Body of pancreas (tissue), 4 donors: ENCODE measurements at places on chromosomes 5 and 9. TPM values are rescaled to one million over a fixed set of nuclear protein-coding genes. Genes with fewer than 3 reads are reported as not detected.

DNA sequence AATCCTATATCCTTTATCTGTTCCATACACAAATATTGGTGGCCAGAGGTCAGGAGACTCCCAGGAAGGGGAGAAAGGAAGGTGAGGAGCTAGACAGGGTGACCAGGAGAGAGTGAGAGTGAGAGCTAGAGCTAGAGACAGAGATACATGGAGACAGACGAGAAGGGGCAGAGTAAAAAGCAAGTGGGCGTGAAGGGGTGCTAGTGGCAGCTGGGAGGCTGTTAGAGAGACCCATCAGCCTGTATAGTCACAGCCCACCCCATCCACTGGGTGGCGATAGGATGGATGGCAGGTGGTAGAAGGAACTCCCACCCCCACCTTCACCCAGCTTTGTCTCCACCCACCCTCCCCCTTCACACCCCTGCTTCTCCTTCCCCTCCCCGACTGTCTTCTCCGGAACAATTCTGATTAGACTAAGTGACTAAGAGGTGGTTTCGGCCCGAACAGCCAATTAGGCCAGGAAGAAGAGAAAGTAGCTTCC lies 32.8 kb downstream of the PCDH1 start:
- DNase-seq = no peak

GRCh38 chr5:161966564-161966963 lies 101.0 kb upstream of the GABRG2 start:
- peak; percentile 14 for DNase-seq

Gene SH3GL2
- total RNA-seq = 0.78 TPM

DNA sequence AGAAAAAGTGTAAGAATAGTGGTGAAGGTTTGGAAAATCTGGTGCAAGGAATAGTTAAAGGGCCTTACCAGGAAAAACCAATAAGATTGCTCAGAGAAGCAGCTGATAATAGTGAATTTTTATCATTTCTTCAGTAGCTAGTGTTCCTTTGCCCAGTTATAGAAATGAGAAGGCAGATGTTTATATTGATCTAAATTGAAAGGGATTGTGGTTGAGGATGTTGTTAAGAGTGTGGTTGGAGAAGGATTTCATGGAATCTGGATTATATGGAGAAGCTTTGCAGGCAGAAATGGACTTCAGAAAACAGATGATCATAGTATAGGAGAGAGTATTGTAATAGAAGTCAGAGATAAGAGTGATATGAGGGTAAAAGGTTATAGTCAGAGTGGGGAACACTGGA lies 102.6 kb downstream of the XRCC4 start:
- no peak for DNase-seq

- no peak for DNase-seq
Measured at GRCh38 chr9:93092251-93092991, 3.6 kb upstream of the CARD19 start.

DNA sequence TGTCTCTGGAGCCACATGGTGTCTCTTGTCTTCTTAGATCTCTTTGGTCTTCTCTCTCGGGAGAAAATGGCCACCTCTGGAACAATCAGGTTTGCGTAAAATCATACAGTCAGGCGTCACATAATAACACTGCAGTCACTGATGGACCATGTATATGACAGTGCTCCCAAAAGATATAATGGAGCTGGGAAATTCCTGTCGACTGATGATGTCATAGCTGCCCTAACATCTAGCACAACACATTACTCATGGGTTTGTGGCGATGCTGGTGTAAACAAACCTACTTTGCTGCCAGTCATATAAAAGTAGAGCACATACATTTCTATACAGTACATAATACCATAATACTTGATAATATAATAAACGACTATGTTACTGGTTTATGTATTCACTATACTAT lies 30.1 kb upstream of the RAI14 start:
- DNase-seq = no peak

Gene MRPL41
- total RNA-seq = 32.9 TPM

GRCh38 chr5:108146222-108146621 lies 235.7 kb downstream of the FBXL17 start:
- DNase-seq = no peak

- DNase-seq = no peak
Measured at GRCh38 chr5:7317751-7318150, 78.2 kb upstream of the ADCY2 start.

GRCh38 chr9:73441890-73442818 lies 290.5 kb downstream of the ANXA1 start:
- DNase-seq = no peak

- no peak for DNase-seq
Measured at GRCh38 chr5:143679777-143680176, 132.2 kb upstream of the HMHB1 start.

DNA sequence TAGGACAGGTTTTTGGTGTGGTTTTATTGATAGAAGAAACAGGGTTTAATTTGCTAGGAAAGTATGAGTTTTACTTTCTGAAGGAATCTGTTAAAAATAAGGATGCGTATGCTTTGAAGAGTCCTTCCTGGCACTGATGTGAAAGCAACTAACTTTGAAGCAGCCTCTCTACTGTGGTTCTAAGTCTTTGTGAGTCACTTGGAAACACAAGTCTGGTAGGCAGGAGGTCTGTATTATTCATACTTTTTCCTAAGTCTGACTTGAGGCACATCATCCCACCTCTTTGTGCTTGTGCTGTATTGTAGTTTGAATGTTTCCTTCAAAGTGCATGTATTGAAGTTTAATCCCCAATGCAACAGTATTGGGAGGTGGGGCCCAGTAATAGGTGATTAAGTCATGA lies 129.0 kb downstream of the TAF11L14 start:
- DNase-seq = no peak

- DNase-seq = no peak
Measured at GRCh38 chr9:91040371-91041215, 239.0 kb downstream of the SYK start.

- no peak for DNase-seq
Measured at GRCh38 chr9:100466829-100467221, 6.1 kb upstream of the TMEFF1 start.
